ENCODE measurements at places on chromosomes 3 and 15.

GRCh38 chr3:181709537-181710279, 2.0 kb upstream of the SOX2 start:
- peak; percentile 64 for DNase-seq

GRCh38 chr15:31036783-31037182, 45.4 kb upstream of the MTMR10 start:
- DNase-seq = no peak

DNA sequence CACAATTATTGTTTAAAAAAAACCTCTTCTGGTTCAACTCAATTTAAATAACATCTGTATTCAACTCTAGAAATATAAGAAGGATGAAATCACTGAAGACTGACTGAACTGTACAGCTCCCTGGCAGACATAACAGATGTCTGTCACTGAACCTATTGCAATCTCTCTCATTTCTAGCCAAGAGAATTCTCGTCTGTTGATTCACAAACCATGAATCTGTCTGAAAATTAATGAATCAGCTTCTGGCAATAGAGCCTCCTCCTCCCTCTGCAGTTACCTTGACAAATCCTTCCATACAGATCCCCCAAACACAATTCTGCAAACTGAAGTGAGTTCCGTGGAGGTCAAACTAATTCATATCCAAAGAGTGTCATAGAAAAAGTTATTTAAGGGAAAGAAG, 561.4 kb downstream of the PYDC2 start:
- no peak for DNase-seq

DNA sequence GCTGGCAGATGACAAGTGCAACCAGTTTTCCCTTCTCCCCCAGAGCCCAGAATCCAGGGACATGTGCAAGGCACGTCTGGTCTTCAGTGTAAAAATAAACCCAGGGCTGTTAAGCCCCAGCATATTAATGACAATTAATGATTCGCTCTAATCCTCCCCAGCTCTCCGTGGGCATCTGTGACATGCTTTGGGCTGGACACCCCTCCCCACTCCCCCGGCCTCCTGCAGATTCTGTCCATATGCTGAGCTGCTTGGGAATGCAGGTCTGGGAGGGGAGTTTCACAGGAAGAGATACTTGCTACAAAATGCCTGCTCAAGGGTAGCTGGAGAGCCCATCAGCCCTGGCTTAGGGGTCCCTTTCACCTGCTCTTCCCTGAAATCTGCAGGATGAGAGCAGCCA, 43.0 kb upstream of the NTRK3 start:
- DNase-seq = no peak

- DNase-seq = no peak
Measured at GRCh38 chr3:177102553-177102952, 94.7 kb downstream of the TBL1XR1 start.

DNA sequence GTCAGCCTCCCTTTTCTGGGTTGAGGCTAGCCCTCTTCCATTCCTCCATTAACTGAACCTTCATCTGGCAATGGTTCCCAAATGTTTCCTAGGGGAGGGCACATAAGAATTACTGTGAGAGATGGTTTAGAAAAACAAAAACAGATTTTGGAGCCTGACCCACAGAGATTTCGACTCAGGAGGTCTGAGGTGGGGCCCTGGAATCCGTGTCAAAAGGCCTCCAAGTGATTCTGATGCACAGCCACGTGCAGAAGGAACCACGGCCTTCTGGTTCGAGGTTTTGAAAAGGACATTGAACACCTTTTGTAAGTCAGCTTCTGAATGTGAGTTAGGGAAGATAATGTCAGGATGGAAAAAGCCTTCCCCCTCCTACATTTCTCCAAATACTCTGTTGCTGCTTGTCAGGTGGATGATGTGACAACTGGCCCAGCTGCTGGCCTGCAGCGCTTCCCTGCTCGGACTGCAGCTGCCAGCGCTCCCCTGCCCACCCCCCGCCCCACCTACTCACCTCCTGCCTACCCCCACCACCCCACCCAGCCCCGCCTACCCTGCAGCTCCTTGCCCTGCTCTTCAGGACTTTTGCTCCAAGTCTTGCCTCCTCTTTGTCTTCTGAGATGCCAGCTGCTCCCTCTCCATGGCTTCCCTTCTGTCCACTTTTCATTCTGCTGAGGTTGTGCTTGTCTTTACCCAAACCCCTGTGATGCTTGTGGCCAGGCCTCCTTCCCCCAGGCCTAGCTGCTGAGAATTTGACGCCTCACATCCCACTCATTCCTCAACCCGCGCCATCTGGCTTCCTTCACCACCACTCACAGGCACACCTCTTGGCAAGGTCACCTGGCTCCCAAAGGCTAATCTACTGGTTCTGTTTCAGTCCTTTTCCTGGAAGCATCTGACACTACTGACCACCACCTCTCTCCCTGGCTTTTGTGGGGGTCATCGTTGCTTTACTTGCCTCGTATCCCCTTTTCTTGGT, 6.6 kb downstream of the EHD4 start:
- DNase-seq = peak; percentile 50

GRCh38 chr3:66394019-66394752, 106.6 kb downstream of the LRIG1 start:
- peak; percentile 38 for DNase-seq

DNA sequence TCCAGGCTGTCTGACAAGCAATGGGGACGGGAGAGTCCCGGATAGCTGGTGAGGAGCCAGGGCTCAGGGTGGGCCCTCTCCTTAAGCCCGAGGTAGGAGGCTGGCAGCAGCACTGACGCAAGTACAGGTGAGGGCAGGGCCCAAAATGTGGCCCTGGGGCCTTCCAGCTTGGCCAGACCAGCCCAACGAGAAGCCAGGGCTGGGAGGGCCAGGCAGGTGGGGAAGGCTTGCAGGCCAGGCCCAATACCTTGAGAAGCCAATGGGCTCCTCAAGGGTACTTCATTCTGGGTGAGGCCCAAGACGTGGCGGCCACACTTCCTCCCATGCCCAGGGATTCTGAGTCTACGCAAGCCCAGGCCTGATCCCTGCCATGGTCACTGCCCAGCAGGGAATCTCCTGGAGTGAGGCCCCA, 37.2 kb downstream of the AMOTL2 start:
- DNase-seq = no peak

DNA sequence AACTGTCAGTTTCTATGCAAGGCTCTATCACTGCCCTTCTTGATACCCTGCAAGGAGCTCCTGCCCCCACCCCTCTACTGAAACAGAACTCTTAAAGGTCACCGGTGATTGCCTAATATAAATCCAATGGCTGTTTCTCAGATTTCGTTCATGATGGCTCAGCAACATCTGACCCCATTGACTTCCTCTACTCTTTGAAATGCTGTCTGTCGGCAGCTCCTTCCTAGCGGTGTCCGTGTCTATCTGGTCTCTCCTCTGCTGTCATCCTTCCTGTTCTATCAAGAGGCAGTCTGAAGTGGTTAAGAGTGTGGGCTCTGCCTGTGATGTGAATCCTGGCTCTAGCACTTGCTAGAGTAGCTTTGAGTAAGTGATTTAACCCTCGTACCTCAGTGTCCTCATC, 5.5 kb downstream of the TMEM266 start:
- peak; percentile 46 for DNase-seq

GRCh38 chr3:20916951-20917606, 731.1 kb upstream of the SGO1 start:
- DNase-seq = no peak

GRCh38 chr15:37016231-37016630, 84.1 kb downstream of the MEIS2 start:
- no peak for DNase-seq

DNA sequence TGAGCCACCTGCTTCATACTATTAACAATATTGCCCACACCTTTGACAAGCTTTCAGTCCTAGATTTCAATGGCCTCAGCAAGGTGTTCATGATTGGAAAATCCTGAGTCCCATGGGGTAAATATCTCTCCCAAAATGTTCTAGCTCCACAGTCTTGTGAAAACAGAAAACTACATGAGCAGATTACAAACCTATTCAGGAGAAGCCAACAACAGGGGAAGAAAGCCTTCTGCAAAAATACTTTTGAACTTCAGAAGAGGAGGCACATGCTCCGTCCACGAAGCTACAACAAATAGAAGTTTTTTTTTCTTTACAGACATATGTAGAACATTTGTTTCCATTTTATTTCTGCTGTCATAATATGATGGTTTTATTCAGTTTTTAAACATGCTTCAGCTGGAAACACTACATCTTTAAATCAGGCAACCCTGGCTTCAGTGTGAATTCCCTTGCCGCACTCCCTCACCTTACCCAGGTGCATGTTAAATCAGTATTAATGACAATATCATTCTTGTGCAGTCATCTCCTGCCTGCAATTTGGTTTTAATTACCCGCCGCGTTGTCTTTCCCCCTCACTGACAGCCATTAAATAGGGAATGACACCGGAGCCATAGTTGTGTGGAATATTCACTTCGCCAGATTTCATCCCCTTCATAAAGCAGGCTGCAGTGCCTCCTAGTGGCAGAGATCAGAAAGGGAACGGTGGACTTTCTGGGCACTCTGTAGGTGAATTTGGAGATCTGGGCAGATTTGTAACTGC, 725.5 kb upstream of the ARRDC4 start:
- DNase-seq = peak; percentile 35

DNA sequence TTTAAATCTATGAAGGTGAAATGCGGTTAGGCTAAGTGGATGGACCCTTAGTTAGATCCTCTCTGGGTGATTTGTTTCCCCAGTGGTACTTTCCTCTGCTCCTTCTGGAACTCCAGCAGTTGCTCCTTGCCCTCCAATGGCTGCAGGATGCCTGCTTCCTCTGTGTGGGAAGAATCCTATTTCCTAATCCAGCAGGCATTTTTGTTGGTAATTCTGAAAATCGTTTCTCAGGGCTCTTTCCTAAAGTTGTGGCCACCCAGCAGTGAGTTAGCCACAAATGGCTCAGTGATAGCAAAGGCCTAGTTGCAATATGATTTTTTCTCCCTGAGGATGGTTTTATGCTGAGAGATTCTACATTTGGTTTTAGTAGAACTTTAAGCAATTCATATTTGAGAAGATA, 332.3 kb upstream of the C2CD4B start:
- no peak for DNase-seq

GRCh38 chr15:97947465-97948260, 12.8 kb upstream of the ARRDC4 start:
- DNase-seq = no peak

DNA sequence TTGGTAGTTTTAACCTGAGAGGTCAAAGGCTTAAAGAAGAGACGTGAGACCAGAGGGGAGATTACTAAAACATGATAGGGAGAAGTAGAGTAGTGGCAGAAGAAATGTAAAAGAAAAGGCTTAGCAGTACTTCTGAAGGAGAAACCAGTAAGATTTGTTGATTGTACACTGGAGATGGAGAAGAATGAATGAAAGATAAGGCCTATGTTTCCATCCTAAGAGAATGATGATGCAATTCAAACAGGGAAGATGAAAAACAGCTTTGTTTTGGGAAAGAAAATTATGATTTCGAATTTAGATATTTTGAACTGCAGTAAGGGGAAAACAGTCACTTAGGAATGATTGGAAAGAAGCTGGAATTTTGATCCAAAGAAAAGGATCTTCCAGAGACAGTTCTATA, 97.4 kb upstream of the PLXND1 start:
- DNase-seq = no peak

DNA sequence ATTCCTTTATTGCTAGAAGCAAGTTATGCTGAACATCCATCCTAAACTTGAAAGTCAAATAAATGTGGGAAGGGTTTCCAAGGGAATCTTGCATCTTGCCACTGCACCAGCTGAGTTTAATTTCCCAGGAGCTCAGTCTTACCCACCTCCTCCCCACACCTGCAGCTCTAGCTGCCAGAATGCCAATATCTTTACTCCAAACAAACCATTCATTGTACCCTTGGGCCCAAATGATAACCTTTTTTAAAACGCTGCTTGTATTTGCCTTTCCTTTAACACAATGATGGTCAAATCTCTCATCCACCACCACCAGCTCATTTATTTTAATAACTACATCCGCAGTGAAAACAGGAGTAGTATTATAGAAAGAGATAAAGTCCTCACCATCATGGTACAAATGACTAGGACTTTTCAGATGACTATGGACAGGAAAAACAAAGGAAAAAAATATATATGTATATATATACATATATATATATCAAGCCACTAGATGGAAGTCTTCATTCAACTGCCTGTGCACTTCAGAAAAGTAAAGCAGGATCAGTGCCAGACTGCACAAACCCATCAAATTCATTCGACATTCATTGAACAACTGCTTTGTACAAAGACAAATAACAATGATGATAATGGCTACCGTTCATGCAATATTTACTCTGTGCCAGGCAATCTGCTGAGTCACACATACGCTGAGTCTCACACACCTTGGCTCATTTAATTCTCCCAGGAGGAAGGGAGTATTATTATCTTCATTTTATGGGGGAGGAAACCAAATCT, 44.0 kb downstream of the BFSP2 start:
- DNase-seq = peak; percentile 64

GRCh38 chr3:151969026-151969642, 95.7 kb downstream of the SUCNR1 start:
- DNase-seq = no peak

DNA sequence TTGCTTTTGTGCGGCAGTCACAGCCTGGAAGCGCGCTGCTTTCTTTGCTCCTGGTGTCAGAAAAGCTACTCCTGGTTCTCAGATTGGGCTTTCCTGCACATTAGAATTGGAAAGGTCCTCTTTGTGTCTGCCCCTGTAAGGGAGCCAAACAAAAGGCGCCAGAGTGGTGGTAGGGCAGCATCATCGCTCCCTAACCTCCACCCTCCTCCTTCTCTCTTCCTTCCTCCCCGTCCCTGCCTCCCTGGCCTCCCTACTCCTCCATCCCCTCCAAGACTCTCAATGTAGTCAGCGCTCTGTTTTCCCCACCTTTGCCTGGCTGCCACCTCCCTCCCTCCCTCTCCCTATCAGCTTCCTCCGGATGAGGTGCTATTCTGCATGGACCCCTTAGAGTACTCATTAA, 65.3 kb downstream of the SH3GL3 start:
- no peak for DNase-seq

DNA sequence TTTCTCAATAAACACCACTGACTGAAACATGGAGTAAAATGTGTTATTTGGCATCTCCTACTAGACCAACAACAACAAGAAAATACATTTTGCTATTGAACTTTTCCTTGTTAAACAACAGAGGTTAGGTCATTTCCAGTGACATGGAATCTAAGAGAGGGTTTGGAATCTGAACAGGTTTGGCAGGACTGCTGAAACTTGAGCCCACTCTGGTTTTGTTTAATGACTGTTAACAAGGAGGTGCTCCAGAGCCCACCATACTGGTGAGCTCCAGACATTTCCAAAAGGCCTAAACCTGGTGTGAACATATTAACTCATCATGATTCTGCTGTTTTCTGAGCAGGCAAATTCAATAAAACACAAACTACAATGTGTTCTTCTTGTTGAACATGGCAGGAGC, 330.7 kb upstream of the TRIM42 start:
- DNase-seq = no peak

GRCh38 chr15:44101944-44102343, 93.1 kb downstream of the FRMD5 start:
- DNase-seq = no peak

GRCh38 chr3:133209871-133210550, 171.8 kb downstream of the TMEM108 start:
- peak; percentile 50 for DNase-seq

- no peak for DNase-seq
Measured at GRCh38 chr3:55615694-55616295, 128.7 kb upstream of the WNT5A start.

GRCh38 chr3:17292556-17292955, 407.8 kb downstream of the PLCL2 start:
- no peak for DNase-seq
